Renal cortical epithelial cell (primary cell): ENCODE measurements at places on chromosomes 2 and 18.

- DNase-seq: peak; percentile 58
These were observed 51.1 kb downstream of the CAPN13 start for GRCh38 chr2:30756051-30756719.

- DNase-seq: no peak
These were observed 18.2 kb downstream of the ADRA2B start for GRCh38 chr2:96097951-96098823.

DNA sequence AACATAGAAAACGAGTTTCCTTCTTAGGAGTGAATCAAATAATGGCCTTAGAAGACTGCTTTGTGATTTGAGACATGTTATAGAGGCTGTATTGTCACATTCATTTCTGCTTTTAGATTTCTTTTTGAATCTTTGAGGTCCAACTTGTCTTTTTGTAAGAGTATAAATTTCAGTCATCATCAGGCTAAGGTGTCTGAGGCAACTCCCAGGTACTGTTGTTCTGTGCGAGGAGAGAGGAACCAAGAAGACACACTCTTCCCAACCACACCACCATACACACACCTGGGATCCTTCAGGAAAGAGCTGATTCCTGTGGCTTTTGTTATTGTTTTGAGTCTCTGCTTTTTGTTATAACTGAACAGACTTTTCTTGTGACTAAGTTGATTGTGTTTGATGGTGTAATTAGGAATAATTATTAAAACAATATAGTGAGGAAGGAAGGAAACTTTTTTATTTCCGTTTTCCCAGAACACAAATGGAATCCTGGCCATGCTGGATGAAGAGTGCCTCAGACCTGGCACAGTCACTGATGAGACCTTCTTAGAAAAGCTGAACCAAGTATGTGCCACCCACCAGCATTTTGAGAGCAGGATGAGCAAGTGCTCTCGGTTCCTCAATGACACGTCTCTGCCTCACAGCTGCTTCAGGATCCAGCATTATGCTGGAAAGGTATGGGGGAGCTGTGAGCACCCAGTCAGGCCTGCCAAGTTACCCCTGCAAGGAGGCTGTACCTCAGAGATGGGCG is 140.4 kb downstream of the MYO1B start:
- DNase-seq: no peak

DNA sequence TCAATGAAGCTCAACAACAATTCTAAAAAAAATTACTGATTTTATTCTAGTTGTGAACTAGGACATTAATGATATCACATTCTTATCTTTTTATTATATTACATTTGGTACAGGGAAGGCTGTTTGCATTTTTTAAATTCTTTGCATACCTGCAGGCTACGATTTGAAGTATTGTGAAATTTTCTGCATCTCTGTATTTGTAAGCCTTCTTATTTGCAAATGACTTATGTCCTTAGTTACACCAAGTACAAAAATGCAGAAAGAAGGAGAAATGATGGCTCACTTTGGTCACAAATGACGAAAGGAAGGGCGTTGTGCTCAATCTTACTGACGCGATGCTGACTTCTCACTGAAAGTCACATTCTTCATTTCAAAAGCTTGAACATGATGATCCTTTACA is 227.5 kb upstream of the SOX11 start:
- peak; percentile 6 for DNase-seq

GRCh38 chr2:134917360-134917865 is 1.2 kb upstream of the CCNT2 start:
- no peak for DNase-seq

DNA sequence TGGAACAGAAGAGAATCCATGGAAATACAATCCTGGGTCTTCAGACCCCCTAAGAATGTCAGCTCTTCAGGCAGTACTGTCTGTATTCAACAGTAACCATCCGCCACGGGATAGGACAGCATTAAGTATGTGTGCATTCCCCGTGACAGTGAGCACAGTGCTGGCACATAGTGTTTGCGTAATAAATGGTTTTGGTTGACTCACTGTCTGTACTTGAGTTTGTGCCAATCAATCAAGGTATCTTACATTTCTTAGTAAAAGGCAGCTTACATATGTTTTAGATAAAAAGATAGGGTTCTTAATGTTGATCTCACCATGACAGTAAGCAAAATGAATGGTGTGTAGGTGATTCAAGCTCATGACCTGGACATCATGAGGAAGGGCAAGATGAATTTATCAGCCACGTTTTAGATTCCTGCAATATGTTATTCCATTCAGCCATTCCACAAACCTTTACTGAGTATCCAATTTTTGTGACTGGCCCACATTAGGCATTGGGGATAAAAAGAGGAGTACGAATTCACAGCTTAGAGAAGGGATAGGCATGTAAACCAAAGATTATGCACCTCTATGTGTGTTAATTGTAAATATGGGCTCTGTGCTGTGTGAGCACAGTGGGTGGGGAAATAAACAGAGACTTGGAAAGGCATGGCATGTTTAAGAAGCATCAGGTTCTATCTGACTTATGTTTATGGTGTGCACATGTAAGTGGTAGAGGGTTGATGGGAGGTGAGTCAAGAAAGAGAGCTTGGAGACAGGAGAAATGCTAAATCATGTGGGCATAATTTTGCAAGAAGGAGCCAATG is 258.8 kb downstream of the SLC8A1 start:
- DNase-seq: peak; percentile 72

GRCh38 chr2:25410370-25410769 is 68.6 kb upstream of the DNMT3A start:
- no peak for DNase-seq

DNA sequence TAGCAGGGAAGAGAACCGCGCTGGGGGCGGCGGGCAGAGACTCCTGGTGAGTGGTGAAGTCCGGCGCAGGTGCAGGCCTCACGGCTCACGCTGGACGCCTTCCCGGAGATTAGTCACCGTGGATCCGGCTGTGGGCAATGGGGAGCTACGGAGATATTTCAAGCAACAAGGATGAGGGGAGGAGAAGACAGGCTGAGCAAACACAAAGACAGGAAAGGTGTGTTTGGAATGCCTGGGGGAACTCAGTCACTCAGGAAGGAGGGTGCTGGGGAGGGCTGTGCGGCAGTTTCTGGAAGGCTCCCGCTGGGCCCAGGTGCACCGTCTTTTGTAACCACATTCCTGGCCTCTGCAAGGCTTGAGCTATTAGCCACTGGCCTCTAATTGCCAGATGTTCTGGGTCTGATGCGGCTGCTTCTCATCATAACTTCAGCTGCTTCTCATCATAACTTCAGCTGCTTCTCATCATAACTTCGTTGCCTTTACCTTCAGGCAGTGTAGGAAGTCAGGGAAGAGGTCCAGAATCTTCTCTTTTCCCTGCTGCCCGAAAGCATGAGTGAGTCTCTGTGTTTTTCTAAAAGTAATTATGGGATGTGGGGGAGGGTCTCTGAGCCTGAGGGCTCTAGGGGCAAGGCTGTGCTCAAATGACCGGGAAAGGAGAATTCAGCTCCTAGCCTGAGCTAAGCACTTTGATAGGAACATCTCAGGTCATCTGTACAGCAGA is 118.9 kb downstream of the PXDN start:
- DNase-seq: peak; percentile 77

DNA sequence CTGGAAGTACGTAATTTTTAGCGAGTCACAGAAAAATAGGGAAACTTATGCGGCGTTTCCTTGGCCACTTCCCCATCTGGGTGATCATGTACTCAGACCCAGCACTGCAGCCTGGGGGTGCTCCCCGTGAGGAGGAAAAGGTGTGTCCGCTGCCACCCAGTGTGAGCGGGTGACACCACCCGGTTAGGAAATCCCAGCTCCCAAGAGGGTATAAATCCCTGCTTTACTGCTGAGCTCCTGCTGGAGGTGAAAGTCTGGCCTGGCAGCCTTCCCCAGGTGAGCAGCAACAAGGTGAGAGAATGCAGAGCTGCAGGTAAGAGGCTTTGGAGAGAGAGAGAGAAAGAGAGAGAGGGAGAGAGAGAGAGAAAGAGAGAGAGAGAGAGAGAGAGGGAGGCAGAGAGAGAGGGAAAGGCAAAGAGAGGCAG is at the start of gene IL1R2:
TSS of gene IL1R2 (plus strand) at position 240 of the 425 bp plus-strand sequence. CDS start 16,616 bp downstream, outside the sequence.
- DNase-seq: no peak

DNA sequence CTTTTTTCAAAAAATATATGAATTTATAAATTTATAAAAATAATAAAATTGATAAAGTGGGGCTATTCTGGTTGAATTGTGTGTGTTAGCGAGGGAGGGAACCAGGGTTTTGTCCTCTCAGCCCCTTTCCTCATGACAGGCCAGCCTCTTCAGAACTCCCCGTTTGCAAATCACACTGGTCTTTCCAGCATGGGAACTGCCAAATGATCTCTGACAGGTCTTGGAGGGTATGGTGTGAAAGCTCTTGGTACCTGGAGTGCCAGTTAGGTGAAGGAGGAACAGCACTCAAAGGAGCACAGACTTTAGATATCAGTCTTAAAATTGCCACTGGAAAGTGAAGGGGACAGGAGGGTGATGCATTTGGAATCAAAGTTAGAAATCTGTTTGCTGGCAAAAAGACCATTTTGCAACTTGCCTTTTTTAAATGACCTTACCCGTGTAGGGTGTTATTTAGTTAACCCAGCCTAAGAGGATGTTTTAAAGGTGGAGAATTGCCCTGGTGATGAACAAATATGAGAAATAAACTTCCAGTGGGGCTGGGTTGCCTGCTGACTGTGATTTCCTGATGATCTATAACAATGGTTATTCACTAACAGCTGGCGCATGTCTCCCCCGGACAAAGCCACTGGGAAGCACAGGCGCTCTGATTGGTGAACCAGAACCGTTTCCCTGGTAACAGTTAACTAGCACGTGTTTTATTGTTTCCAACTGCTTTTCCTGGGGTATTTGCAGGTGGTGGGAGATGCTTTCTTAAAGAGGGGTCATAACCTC is 85.3 kb upstream of the EFEMP1 start:
- peak; percentile 89 for DNase-seq

GRCh38 chr2:233756429-233757081 is 3.5 kb upstream of the UGT1A1 start:
- peak; percentile 57 for DNase-seq

DNA sequence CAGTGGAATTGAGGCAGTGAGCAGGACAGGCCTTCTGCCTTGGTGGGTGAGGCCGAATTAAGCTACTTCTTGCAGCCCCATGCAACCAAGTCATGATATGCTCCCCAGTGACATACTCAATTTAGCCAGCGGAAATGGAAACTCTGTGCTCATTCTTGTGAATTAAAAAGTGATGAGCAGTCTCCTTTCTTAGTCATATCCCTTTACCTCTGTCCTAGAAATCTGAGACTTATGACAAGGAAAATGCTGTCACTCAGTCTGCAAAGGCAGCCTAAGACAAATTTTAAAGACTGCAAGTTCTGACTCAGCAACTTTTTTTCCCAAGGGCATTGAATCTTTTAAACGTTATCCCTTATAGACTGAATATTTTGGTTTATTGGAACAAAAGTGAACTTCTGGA is 218.2 kb downstream of the SH3BP4 start:
- peak; percentile 40 for DNase-seq

DNA sequence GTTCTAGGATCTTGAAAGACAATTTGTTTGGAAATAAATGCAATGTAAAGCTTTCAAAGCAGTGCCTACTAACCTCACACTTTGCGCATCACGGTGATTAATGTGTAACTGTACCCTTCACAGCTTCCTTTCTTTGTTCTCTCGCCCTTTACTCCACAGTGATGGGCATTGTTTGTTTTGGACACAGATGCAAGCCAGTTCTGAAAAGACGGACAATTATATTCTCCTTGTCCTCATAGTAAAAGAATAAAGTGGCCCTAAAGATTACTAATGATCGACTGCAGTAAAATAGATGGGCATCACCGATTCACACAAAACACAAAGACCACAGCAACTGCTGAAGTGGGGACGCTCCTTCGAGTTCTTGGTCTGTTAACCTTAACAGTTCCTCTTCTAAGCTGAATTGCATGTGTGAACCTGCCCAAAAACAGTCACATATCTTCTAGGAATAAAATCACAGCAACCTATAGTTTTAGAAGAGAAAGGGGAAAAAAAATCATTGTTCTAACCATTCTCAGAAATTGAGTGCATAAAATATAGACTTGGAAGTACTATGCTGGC is 7.7 kb downstream of the L3MBTL4 start:
- DNase-seq: peak; percentile 62

DNA sequence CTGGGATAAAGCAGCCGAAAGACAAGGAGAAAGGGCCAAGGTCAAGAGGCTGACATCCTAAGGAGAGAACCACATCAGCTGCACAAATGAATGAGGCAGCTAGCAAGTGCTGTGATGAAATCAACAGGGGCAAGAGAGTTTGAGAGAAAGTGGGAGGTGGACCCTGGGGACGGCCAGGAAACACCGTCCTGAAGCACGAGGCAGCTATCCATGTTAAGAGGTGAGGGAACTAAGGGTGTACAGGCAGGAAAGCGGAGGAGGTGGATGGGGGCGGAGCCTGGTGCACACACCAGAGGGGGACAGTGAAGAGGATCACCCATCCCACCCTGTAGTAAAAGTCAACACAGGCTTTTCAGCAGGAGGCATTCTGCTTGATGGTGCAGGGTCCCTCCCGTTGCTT is 52.4 kb downstream of the HDLBP start:
- no peak for DNase-seq

DNA sequence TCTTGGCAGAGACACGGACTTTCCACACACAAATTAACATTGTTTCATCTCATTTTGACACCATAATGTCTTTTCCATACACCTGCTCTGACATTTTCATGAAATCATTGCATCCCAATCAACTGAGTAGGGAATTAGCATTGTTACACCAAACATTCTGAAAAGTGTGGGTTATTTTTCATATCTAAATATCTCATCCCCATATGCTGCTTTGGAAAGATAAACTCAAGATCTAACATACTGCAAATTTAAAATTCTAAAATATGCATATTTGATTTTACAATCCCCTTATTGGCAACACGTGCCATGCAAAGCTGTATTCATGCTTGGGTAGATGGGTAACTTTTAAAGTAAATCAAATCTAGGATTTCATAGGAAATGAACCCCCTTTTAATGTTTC is 242.9 kb downstream of the ZNF516 start:
- DNase-seq: no peak

DNA sequence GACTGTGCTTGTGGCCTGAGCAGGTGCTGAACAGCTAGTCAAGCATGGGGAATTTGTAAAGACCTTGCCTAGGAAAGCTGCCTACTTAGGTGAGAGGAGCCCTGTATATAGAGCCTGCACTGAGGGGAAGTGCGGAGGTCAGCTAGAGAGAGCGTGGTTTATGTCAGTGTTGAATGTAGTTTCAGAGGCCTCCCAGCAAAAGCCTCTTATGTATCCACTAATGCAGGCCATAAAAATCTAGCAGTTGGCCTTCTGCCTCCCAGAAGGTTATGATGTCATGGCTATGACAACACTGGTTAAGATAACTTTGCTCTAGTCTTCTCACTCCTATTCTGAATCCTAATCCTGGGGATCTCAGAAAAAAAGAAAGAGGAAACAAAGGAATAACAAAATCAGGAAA is 88.9 kb downstream of the ASXL3 start:
- DNase-seq: no peak

DNA sequence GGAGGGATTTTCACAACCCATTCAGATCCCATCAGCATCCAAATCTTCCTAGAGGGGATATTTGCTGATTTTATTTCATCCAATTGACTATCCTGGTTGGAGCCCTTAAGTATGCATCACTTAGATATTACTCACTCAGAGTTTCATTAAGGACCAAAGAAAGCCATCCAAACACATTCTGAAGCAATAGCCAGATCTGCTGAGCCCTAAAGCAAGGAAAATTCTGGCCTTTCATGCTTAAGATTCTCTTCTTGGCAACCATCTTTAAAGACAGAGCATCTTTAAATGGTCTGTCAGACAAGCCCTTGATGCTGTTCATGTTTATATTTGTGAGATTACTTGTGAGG is 40.9 kb upstream of the C1D start:
- no peak for DNase-seq

GRCh38 chr2:172096626-172097547 is 5.8 kb downstream of the DLX2 start:
- DNase-seq: peak; percentile 46
